Activated naive CD4-positive, alpha-beta T cell treated with anti-CD3 and anti-CD28 coated beads, Interleukin-2, amount 10 ng/mL, durations not matched to agents 7 days and 5 days (primary cell): ENCODE measurements at places on chromosomes 12 and 14.

DNA sequence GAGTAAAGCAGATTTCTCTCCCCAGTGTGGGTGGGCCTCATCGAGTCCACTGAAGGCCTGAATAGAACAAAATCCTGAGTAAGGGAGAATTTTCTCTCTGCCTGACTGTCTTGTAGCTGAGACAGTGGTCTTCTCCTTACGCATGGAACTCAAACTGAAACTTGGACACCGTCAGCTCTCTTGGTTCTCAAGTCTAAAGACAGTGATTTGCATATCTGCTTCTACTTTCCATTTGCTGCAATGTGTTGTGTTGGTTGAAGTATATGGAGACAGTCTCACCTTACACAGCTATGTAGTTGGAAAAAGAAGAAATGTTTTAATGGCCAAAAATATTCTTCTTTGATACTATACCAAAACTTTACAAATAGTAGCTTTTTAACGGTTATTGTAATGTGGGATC, 160.2 kb upstream of the LMNTD1 start:
- no peak for DNase-seq

DNA sequence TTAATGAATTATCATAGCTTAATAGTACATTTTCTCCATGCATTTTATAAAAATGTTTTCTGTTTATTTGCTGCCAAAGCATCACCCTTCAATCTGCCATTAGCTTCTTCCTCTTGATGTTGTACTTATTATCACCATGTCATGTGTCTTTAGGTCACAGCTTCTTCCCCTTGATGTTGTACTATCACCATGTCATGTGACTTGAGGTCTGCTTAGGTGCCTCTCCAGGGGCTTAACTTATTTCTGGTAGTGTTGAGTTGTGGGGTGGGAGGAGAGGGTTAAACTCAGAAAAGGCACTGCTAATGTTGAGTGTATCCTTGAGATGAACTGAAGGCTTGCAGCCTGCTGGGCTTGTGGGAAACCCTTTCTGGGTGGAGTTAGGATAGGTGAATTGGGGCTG, 87.8 kb downstream of the DAAM1 start:
- no peak for DNase-seq

GRCh38 chr12:124082687-124083086, 109.7 kb downstream of the ZNF664 start:
- DNase-seq: no peak

GRCh38 chr14:25322784-25323183, 272.8 kb upstream of the STXBP6 start:
- no peak for DNase-seq

- no peak for DNase-seq
Observed at GRCh38 chr14:66240105-66240504, 246.1 kb upstream of the CCDC196 start.
